Tibial nerve (tissue), 4 donors: ENCODE measurements at places on chromosomes 11 and 22.

DNA sequence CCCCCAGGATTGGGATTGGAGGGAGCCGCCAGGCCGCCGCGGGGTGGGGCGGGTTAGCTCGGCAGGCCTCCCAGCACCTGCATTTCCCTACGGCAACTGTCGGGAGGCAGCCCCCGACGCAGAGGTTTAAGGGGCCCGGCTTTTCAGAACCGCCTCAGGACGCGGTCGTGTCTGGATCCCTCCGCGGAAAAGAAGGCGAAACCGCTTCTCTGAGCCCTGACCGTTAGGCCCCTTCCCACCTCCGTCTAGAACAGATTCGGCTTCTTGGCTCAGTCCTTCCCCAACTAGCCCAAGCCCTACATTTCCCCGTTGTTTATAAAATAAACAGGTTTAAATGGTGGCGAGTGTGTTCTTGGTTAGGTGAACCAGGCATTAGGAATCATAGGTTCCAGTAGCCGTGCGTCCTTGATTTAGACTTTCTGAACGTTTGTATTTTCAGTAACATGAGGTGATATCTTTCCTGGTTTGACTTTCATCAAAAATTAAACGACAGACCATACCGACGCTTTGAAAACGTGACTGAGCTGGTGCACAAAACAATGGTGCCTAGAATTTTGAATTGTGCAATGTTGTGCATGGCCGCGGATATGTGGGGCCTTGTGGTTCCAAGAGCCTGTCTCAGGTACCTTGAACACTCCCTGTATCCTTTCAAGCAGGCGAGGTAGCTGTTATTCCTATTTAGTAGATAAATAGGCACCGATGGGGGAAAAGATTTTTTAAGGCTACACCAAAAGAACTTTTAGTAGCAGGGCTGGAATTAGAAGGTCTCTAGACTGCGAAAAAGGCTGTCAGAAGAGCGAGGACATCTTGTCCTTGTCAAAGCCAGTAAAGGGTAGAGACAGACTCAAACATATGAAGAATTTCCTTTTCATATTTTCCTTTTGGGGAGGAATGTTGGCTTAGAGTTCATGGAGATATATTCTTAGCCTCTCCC is 1.2 kb upstream of the HSPA8 start:
- DNase-seq = peak; percentile 63

GRCh38 chr22:49009359-49010063 is 818.2 kb downstream of the BRD1 start:
- DNase-seq = no peak

DNA sequence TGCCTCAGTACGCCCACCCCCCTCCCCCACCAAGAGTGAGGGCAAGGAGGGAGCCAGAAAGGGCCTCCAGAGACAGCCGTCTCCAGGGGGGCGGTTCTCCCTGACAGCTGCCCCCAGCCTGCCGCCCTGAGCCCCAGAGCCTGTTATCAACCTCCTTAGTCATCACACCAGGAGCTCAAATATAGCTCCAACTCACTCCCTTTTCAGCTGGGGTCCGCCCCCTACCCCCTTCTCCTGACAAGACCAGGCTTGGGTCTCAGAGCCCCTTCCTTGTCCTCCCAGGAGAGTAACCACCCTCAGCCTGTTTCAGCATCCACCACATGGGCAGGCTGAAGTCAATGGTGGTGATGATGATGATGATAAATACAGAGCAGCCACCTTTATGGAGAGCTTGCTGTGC is 2.5 kb upstream of the INPP5J start:
- DNase-seq = no peak

DNA sequence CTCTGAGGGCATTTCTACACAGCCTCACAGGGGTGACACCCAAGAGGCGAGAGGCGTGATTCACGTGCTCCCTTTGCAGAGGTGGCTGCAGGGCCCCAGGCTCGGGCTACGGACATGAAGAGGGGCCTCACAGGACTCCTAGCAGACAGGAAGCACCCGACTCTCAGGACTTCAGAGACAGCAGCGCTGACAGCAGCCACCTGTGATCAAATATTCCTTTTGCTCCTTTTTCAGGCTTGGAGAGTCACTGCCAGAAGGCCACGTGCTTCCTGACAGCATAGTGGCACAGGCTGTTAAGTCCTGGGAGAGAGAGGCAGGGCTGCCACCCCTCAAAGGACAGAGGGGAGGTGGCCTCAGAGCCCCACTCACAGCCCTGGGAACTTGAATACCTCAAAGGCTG is 348.9 kb downstream of the CADM1 start:
- no peak for DNase-seq

DNA sequence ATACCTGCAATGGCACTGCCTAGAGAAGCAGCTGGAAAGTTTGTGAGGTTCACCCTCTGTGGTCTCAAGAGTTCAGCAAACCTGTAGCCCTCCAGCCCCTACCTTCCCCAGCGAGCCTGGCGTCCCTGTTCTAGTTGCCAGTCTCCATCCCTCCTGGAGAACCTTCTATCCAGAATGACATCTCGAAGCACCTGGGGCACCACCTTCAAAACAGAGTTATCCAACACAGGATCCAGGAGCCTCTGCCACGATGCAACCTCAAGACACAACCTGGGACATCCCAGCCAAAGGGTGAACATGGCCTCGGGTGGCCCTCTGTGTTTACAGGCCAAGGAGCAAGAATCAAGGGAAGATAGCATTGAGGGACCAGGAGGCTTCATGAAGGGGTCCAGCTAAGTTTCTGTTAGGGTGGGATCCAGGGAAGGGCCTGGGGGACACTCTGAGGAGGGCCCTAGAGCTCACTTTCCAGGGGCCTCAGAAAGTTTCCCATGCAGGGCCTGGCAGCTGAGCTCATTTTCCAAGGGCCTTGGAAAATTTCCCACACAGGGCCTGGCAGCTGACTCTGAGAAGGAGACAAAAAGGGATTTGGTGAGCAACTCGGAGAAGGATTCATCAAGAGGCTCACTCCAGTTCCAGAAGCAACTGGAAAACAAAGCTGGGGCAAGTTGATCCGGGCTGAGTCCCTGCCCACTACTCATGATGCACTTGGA is 36.9 kb upstream of the SYT13 start:
- DNase-seq = no peak

- DNase-seq = no peak
Observed at GRCh38 chr22:30774566-30774965, 79.9 kb downstream of the OSBP2 start.

DNA sequence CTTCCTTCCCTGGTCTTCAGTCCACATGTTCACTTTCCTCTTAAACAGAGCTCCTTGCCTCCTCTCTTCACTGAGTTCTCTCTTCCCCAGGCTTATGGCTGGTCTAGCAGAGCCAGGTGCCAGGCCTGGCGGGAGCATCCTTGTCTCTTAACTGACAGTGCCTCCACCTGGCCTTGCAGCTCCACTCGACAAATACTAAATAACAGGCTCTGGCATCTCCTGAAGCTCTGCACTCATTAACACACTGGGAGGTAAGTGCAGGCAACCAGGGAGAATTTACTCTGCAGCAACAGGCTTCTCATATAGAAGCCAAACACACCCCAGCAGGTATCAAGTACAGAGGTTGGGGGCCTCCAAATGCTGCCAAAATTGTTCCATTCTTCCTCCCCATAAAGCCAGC is 438.1 kb downstream of the SOX6 start:
- no peak for DNase-seq

DNA sequence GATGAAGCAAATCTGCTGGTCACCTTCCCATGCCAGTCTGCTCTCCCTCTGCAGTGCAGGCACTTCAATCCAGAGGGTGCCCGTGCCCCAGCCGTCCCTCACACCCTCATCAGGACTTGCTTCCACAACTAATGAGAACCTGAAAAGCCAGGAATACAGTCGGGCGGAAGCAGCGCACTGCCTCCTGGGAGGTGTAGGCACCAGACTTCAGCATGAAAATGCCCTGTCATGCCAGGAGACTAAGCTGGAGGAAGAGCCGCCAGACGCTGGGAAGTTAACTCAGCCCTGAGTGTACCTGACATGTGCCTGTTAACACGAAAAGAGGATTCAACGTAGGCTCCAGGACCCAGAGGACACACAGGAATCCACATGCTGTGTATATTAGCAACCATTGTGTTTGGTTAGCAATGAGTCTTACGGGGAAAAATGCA is 40.1 kb upstream of the FLI1 start:
- peak; percentile 19 for DNase-seq

DNA sequence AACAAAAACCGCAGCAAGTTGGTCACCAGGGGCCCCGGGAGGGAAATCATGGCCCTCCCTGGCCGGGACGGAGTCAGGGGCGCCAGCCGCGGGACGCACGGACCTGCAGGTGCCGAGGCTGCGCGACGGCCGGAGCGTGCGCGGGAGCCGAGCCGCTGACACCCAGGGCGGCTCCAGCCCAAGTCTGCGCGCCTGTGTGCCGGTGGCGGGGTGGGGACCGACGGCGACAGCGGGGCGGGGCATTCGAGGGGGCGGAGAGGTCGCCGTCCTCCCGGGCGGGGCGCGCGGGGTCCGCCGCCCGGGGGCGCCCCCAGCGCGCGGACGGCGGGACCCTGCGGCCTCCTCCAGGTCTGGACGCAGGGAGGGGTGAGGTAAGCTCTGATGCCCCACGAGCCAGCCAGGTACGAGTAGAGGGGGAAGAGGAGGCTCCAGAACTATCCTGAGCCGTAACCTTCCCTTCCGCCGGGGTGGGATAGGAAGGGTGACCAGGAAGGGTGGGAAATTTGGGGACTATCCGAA is at the start of gene ESAM:
ESAM (minus strand) TSS at position 186 of the 519 bp plus-strand sequence; CDS start at position 50, 136 bp downstream.
- no peak for DNase-seq

DNA sequence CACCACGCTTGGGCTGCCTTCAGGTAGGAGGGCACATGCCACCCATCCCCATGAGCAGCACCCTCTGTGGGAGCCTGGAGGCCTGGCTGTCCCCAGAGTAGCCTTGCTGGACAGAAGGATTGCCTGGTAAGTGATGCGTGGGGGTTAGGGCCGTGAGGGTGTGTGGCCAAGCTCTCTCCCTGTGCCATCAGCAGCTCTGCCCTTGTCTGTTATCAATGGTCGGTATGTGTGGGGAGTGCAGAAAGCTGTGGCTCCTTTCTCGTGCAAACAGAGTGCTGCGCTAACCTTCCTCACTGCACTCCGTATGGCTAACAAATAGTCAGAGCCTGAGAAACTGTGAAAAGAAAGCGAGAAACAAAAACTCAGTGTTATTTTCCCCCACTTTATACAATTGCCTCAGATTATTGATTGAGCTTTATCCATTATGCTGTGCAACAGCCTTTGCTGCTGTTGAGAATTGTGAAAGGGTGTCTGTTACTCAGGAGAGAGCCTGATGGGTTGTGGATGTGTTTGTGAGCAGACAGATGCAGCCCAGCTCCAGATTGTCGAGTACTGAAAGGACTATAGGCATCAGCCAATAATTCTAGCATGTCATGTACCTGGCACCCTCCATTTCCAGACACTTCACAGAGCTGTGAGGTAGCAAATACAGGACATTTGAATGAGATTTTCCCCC is 432.2 kb downstream of the NTM start:
- DNase-seq = no peak
